ENCODE measurements at places on chromosomes 16 and 17.
A peak's percentile ranks its signal among the peaks of the same experiment; 100 is the strongest.

DNA sequence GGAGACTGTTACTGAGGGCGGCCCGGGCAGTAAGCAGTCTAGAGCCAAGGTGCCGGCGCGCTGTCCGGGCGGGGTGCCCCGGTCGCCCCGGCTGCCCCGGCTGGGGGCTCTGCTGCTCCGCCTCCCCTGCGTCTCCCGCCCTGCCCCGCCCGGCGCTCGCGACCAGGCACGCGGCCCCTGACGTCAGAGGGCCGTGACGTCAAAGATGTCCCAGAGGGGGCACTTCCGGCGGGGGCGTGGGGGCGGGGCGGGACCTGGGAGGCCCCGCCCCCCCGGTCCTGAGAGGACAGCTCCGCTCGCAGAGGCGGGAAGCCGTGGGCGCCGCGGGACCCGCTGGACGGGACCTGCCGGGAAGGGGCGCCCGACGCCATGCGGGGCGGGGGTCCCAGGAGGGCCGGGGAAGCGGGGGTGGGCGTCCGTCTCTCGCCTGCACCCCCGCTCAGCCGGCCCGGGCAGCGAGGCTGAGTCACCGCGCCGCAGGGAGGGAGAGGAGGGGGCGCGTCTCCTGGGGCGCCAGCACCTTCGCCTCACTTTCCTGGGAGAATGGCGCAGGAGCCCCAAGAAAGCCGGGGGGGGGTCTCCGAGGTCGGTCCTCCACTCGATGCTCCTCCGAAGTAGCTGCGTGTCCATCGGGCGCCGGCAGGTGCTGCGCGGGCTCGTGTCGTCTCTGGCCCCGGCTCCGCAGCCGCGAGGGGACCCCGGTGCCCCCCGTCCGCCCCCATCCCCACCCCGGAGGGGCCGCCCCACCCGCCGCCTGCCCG, 4.4 kb upstream of the HIC1 start:
- peak; percentile 88 for DNase-seq

- no peak for DNase-seq
These were observed 13.3 kb downstream of the NDUFAF8 start for GRCh38 chr17:81252326-81252986.

GRCh38 chr17:56319531-56319930, 166.3 kb downstream of the ANKFN1 start:
- peak; percentile 17 for DNase-seq

GRCh38 chr17:7589204-7589868, 558 bp downstream of the SOX15 start:
- peak; percentile 91 for DNase-seq

DNA sequence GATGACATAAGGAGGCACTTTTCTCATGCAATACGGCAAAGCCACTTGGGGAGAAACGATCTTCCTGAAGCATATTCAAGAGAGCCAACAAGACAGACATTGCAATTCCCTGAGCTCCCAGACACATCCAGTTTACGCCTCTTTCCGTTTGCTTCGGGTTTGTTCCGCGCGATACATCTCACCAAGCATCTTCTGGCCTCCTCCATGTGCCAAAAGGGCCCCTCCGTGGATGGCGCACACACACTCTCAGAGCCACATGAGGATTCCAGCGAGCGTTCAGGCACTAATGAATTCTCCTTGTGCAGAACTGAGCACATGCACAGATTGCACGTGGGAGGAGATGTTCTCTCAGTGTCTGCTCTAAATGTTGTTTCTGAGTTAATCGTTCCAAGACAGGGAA, 146.7 kb upstream of the SHISA6 start:
- DNase-seq, result no peak

GRCh38 chr17:8405499-8406016, 7.9 kb upstream of the RNF222 start:
- DNase-seq, result no peak

- DNase-seq, result peak; percentile 72
These were observed 1.2 kb downstream of the CBX4 start for GRCh38 chr17:79837888-79838521.

- DNase-seq, result no peak
These were observed 90.3 kb downstream of the KATNIP start for GRCh38 chr16:27640277-27640600.

DNA sequence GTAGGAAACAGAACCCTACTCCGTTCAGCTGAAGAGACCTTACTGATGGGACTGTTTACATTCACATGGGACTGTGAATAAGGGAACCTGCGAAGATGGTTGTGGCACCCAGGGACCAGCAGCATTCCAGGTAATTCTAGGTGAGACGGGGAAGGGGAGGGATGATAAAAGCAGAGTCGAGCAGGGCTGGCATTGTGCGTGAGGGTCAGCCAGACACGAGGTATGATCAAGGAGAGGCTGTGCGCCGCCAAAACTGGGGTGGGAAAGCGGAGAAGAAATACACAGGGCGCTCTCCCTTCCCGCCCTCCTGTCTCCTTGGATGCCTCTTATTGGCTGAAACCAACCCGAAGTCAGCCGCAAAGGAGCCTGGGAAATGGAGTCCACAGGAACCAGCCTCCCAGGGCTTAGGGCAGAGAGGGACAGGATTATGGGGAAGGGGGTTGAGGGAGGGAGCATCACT, 38.4 kb upstream of the CSNK2A2 start:
- peak; percentile 81 for DNase-seq

- DNase-seq, result no peak
These were observed 6.2 kb downstream of the NT5M start for GRCh38 chr17:17309356-17309755.

DNA sequence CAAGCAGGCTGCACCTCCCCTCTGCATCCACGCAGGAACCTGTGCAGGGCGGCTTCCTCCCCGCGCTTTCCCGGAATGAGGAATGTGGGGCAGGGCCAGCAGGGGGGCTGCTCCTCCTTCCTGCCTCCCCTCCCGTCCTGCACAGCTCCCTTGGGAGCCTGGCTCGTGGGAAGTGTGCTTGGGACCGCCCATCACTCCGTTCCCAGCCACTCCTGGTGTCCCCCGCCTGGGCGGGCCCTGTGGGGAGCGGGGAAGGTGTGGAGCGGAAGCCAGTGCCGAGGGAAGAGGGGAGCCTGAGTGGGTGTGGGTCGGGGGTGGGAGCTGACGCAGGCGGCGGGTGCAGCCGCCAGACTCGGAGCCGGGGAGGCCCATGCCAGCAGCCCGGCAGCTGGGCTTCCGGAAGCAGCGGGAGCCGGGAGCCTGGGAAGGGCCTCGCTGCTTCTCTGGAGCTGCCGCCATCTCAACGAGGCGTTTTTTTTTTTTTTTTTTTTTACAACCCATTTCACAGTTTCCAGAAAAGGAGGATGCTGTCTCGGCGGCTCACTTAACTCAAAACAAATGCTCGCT, 24.1 kb downstream of the BAHCC1 start:
- no peak for DNase-seq

- DNase-seq, result no peak
These were observed at the start of gene MMP2 for GRCh38 chr16:55478827-55479429. MMP2 (plus strand) TSS chr16:55479198; CDS start chr16:55479480, 282 bp downstream.

- no peak for DNase-seq
These were observed 1.5 kb downstream of the TMEM132E start for GRCh38 chr17:34580685-34581445.

DNA sequence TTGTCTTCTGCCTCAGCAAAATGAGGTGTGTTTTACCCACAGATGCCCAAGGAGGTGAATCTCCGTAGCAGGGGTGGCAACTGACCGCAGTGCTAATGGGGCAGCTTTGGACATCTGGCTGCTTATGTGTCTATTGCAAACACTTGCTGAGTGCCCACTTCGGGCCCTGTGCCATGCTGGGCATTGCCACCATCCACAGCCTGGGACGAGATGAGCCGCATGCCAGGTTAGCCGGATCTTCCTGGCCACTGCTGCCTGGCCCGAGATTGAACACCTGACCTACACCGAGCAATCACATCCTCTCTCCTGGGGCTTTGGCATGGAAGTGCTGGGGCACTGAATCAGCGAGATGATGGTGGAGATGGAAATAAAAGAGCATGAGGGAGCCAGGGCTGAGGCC, 238.7 kb downstream of the GSG1L start:
- DNase-seq, result no peak

DNA sequence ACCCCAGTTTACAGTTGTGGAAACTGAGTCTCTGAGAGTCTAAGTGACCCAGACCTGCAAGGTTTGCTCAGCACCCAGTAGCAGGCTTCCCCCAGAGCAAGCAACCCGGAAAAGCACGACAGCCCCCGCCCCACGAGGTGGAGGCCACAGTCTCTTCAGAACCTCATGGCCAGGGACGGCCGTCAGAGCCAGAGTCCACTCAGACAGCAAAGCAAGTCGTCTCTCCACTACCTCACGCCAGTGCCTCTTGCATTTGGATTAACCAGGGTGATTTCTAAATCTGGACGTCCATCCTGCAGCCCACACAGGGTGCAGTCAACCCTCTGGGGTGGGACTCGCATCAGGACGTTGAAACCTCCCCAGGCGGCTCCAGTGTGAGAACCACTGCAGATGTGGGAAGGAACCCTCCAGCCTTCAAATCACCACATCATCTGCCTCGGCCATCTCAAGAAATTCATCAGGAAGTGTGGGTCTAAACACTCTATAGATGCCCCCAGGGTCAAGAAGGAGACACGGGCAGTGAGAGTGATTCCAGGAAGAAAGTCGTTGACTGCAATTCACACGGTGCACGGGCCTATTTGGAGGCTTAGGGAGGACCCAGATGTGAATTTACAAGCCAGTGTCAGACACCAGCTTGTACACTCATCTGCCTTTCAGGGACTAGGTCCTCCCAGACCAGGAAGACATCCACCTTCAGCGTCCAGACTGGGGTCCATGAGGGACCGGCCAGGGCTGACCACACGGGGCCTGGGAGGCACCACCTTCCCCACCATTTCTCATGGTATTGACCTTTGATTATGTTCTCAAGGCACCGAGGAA, 20.2 kb upstream of the RBFOX3 start:
- DNase-seq, result no peak

DNA sequence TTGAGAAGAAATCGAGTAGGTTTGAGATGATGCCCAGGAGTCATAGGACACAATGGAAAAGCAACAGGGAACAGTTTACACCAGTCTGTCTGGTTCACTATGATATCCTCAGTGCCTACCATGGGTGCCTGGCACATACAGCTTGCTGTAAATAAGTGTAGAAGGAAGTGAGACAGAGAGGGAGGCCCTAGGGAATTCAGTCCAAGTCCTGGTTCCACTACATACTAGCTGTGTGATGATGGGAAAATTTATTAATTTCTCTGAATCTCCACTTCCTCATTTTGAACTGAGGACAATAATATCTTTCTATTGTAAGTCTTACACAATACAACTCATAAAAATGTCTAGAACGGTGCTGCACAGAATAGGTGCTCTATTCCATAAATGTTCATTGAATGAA, 53.3 kb upstream of the LYRM9 start:
- no peak for DNase-seq

- DNase-seq, result no peak
These were observed 25.6 kb downstream of the COX10 start for GRCh38 chr17:14094676-14095601.

DNA sequence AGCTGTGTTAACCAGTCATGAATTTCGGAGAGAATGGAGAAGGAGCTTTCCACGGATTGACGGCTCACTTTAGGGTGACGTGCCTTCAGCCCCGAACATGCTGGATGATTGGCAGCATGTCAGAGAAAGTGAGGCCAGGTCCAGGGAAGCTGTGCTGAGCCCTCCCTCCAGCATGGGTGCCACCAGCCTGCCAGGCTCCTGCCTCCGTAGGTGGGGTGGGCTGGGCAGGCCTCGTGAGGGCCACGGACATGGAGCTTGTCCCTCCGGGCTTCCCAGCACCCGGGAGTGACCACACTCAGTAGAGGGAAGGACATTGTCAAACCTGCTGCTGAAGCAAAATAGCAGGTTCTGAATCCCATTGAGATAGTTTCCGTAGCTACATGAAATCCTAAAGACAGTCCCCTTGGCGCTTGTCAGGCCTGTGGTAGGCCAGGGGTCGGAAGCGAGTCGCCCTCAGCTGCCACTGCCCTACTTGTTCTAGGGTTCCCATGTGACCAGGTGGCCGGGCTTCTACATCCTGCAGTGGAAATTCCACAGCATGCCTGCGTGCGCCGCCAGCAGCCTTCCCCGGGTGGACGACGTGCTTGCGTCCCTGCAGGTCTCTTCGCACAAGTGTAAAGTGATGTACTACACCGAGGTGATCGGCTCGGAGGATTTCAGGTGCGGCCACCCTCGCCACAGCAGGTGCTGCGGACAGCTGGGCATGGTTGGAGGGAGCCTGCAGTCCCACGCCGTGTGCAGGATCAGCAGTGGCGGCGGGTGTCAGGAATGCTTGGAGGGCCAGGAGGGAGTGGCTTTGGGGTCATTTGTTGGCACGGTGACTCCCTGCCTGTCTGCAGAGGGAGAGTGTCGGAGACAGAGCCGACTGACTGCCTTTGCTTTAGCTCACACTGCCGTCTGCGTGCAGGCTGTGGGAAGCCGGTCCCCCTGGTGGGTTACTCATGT, 72.3 kb downstream of the SEC14L1 start:
- no peak for DNase-seq

DNA sequence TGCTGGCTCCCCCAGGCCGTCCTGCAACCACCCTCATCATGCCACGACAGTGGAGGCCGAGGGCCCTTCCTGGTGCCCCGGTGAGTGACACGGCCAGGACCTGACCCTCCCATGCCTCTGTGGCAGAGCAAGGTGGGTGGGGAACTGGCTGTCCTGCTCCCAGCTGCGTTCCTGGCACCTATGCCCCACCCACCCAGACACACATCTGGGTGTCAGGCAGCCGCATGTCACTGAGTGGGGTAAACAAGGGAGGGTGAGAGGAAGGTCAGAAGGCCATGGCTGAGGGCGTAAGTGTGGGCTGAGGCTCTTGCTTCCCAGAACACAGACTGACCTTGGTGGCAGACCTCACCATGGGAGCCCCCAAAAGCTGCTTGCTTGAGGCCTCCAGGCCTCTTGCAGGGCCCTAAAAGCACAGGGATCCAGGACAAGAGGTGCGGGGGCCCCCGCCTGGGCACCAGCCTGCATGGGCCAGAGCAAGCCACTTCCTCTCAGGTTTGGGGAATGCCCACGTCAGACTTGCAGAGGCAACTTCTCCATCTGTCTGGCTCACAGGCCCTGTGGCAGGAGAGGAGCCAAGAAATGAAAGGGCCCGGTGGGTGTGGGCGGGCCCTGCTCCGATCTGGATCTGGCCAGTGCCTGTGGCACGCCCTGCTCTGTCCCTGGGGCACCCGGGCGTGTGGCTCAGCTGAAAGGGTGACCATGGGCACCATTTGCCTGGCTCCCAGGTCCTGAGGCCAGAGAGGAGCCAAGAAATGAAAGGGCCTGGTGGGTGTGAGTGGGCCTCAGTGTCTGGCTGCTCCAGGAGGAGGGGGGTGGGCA, 3.9 kb upstream of the CCDC57 start:
- DNase-seq, result peak; percentile 88

DNA sequence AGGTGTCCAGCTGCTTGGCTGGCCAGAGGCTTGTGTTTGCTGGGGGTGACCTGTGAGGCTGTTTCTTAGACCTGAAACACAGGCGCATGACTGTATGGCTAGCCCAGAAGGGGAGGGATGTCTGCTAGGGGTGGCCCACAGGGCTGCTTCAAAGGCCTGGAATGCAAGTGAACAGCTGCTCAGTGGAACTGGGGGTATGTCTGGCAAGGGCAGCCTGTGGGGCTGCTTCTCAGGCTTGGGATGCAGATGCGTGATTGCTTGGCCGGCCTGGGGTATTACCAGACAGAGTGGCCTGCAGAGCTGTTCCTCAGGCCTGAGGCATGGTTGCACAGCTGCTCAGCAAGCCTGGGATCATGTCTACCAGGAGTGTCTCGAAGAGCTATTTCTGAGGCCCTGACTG, 20.5 kb downstream of the TANC2 start:
- no peak for DNase-seq
